ENCODE measurements at places on chromosomes 2 and 18.

- DNase-seq = no peak
These were observed 216.3 kb downstream of the MYT1L start for GRCh38 chr2:2114707-2115245.

DNA sequence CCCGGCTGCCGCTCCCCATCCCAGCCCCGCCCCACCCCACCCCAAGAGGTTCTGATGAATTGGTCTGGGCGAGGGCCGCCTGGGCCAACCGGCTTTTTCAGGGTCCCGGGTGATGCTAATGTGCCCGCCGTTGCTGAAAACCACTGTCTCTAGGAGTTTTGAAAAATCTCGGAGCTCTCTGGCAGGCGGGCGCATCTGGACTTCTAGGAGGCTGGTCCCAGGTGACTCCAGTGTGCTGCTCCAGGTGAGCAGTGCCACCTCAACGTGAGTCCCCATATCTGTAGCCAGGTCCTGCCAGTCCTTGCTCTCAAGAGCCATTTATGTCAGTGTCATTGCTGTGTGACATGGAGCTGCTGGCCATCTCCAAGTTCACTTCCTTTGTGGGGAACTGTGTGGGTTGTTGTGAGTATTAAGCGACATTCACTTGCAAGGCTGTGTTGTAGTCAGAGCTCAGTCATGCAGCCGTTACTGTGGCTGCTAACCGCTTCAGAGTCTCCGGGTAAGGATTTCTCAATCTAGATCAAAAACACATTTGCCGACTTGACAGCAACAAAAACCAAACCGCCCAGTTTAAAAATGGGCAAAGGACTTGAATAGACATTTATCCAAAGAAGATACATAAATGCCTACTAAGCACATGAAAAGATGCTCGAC lies at the start of gene RFX8:
RFX8 (minus strand) TSS at position 382 of the 654 bp plus-strand sequence. CDS start 8,264 bp downstream, outside the sequence.
- DNase-seq = peak; percentile 75

DNA sequence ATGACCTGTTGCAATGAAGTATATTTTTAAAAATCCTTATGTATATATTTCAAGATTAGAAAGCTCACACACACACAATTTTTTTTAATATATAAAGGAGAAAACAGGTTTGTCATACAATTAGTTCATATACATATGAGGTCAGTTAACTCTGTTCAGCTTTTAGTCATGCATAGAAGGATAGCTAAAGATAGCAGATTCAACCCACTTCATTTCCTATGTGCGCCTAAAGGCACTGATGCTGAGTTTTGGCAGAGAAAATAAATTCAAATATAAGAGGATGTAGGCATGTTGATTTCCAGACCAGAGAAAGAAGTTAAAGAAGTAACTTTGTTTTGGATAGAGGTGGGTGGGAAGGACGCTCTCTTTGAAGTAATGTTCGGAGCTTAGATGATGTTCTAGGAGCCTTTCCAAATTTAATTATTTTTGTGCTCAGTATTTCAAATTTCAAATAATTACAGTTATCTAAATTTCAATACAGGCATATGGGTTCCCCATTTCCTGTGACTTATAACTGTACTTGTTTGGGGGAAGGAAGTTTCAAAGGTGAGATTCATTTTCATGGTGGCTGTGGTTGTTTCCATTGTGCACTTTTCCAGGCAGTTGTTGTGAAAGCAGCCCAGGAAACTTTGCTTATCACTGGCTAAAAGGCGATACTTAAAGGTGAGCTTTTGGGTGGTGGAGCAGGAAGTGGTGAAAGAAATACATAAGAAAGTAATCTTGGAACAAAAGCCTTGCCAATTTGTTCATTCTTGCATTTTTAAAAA lies 523.4 kb upstream of the FANCL start:
- DNase-seq = no peak

- no peak for DNase-seq
These were observed 67.4 kb downstream of the SLC9A2 start for GRCh38 chr2:102686479-102687439.

- DNase-seq = no peak
These were observed 340.5 kb upstream of the SLC39A10 start for GRCh38 chr2:195316486-195316885.

DNA sequence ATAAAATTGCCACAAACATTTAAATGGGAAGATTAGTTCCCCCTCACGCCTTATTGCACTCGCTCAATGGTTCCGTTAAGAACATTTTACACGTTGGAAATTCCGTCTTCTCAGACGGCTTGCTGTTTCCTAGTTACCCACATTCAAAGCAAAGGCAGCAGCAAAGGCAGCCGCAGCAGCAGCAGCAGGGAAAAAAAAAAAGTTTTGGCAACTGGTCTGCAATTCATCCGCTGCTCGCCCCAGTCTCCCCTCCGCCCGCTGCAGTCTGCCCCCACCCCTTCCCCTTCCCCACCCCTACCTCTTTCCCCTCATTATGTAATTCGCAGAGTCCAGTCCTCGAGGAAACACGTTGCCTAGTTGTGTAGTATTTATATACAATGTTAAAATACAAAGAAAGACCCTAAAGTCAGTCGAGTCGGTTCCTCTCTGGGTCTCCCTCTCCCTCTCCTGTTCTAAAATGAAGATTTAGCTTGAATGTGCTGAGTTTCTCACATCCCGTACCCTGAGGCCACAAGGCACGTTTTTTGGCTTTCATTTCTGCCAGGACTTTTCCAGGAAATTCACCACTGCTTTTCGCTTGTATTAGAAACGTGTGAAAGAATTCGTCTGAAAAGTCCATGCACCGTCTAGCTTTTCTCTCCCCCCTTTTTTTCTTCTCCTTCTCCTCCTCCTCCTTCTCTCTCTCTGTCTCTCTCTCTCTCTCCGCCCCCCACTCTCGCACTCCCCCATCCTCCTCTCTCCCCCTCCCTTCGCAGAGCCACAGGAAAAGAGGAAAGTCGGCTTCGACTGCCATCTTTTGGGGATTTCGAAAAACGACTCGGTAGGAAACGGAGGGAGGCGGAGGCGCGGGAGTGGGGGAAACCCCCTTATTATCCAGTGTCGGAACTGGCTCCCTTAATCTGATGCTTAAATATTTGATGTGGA lies 140.0 kb downstream of the MEIS1 start:
- no peak for DNase-seq

DNA sequence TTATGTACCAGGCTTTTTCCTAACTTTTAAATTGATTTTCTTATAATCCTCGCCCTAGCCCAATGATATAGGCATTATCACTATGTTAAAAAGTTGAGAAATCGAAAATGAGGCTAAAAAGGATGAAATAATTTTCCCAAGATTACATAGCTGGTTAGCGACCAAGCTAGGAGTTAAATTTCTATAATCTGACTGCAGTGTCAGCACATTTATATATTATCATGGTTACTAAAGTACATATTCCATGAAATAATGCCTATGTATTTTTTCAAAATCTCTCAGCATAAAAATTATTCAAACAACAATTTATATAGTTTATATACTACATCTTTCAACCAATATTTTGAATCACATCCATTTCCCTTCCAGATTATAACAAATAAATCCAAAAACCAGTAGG lies 317.3 kb upstream of the TFPI start:
- DNase-seq = no peak

- DNase-seq = no peak
These were observed 11.9 kb downstream of the LRRFIP1 start for GRCh38 chr2:237639052-237639835.

DNA sequence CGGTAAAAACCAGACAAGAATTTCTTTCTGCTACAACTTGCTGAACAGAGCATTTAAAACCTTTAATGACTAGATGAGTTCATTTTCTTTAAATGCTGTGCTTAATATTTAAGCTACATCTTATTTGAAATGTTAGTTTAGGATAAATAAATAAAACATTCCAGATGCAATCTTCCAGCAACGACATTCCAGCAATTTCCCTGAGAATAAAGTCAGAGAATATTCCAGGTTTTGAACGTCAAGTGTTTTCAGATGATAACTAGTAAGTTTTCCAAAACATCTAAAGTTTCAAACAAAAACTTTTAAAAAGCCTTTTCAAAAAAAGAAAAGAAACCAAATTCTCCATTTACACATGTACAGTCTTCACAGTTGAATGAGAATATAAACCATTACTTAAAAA lies 104.8 kb downstream of the PPP1R1C start:
- DNase-seq = no peak

DNA sequence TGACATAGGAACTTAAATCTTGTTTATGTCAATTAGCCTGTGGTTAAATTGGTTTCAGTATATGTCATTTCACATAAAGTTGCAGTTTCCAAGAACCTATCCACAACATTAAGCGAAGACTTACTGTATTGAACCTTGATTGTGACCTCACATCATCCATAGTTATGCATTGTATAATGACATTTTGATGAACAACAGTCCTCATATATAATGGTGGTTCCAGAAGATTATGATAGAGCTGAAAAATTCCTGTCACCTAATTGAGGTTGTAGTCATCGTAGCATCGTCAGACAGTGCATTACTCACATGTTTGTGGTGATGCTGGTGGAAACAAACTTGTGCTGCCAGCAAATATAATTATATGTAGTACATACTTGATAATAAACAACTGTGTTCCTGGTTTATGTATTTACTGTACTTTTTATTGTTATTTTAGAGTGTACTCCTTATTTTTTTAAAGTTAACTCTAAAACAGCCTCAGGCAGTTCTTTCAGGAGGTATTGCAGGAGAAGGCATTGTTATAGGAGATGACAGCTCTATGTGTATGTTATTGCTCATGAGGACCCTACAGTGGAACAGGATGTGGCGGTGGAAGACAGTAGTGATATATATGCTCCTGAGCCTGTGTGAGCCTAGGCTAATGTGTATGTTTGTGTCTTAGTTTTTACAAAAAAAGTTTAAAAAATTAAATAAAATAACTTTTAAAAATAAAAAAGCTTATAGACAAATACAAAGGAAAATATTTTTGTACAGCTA lies 56.6 kb downstream of the UBE2E3 start:
- peak; percentile 16 for DNase-seq

DNA sequence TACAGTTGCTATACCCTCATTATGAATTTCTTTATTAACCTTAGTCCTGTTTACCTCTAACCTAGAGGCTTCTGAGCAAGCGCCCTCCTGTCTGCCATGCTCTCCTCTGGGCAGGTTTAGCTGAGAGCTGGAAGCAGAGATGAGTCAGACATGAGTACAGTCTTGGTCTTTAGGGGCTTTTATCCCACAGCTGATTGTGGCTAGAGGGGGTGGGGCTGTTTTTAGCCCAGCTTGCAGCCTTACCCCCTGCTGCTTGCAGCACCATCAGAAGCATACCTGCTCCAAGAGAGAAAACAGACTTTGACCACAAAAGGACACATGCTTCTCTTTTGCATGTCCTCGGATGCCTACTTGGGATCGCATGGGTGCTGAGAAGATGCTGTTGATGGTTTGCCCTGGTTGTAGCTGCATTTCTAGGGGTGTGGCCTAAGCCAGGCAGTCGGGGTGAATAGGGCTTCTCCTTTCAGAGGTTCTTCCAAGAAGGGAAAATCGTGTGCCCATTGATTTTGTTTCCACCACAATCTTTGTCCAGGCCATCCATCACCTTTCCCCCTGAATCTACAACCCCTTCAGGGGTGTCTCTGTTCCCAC lies 115.0 kb upstream of the LGALSL start:
- peak; percentile 53 for DNase-seq

- peak; percentile 70 for DNase-seq
These were observed 230.9 kb upstream of the SLC14A2 start for GRCh38 chr18:45384137-45384961.

DNA sequence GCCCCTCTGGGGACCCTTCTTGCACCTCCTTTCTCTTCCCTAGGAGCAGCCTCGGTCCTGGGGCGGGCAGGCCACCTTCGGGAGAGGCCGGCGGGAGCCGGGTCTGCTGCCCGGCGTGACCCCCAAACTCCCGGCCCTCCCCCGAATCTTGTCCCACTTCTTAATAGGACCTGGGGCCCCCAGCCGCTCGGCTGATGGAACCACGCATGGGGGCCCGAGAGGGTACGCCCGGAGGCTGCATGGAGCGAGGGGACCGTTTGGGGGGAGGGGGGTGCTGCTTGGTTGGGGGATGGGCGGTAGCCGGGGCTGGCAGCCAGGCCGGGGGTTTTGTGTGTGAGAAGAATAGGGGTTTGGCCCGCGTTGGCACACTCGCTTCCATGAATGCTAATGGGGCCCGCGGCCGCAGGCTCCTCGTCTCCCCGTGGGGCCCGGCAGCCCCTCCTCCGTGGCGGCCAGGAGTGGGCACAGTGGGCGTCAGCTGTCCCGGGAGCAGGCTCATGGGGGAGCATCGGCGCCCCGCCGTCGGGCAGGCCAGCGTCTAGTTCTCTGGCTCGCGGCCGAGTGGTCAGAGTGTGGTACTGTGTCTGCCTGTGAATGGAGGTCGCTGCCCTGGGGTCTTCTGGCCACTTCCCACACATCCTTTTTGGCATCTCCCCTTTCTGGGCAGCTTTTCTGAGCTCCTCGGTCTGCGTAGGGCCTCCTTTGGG lies 1.0 kb downstream of the GAREM2 start:
- DNase-seq = no peak

DNA sequence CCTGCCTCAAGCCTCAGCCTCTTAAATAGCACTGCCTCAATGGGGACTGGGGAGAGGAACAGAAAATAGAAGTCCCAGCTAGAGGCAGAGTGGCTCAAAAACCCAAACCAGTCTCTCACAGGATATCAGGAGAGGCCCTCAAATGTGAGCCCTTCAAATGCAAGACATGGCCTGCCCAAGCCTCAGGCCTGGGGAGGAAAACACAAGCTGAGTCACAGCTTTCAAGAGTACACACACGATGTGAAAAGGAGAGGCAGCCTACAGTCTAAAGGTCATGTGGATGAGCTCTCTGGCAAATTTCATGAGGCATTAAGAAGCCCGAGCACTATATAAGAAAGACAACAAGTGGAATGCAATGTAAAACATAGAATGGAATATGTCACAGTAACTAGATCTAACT lies 316.6 kb upstream of the MEX3C start:
- DNase-seq = no peak

DNA sequence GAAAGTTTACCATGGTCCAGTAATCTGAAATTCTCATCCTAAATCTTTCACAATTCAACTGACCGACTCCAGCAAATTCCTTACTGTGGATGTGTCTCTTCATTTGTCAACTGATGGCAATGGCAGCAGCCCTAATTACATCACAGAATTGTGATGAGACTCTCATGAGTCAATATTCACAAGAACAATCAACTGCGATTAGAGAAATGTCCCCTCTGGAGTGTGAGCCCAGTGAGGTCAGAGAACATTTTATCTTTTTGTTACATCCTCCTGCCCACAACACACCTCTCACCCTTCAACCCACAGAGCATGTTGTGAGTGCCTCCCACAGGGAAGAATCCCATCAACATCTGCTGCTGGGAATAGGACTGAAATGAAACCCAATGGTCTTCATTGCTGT lies 73.6 kb downstream of the CD226 start:
- no peak for DNase-seq

- DNase-seq = no peak
These were observed 174.5 kb upstream of the PKDCC start for GRCh38 chr2:41873102-41874031.

DNA sequence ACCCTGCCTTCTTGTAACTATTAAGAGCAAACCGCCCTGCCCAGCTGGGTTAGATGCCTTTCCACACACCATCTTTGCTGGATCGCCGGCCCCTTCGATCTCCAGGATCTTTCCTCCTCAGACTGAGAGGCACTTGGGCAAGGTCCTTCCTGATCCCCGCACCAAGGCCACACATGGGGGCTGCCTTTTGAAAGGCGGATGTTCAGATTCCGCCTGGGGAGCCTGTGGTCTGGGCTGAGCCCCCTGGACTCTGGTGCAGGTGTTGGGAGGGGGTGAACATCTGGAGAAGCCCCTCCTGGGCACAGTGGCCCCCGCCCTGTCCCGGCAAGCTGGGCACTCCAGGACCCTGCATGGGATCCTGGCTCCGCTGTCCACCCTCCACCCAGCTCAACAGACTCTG lies 135.4 kb upstream of the HDAC4 start:
- DNase-seq = no peak

- DNase-seq = no peak
These were observed 38.4 kb upstream of the CELF4 start for GRCh38 chr18:37604032-37604431.

GRCh38 chr2:186348200-186348599 lies 137.9 kb upstream of the ZC3H15 start:
- no peak for DNase-seq

All from activated T-cell treated with anti-CD3 and anti-CD28 coated beads, Interleukin-2, amount 50 U/mL, for 72 hours (primary cell).